ENCODE measurements at places on chromosomes 5 and 9. TPM values are rescaled to one million over a fixed set of nuclear protein-coding genes. Genes with fewer than 3 reads are reported as not detected.

- no peak for DNase-seq
Measured at GRCh38 chr9:119074017-119074416, 295.2 kb downstream of the BRINP1 start.

DNA sequence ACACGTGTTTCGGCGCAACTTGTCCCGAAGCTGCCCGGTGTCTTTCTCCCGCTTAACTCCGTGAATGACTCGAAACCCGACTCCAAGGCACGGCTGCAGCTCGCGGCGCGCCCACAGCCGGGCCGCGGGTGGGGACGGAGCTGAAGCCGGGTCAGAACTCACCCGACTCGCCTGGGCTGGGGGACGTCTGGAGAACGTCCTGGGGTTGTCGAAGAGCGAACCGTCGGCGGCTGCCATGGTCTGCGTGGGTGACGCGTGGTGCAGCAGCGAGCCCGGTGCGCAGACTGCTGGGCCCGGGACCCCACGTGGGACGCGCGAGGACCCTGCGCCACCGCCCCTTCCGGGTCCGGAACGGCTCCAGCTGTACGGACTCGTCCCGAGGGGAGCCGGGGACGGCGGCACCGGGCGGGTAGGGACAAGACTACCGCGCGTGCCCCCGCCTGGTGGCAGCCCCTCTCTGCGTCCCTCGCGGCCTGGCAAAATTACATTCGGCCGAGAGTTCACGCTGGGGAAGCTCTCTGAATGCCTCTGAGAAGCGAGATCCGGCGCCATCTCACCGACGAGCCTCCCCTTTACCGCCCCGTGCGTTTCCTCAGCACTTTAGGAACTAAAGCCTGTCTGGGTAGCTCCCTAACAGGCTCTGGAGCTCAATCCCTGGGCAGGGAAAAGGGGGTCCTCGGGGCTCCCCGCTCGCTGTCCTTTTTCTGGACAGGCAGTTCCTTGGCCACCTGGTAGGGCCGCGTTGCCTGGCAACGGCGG, at the start of gene DDX31:
DDX31 (minus strand) TSS at position 286 of the 759 bp plus-strand sequence; CDS start at position 237, 49 bp downstream.
- peak; percentile 96 for DNase-seq

DNA sequence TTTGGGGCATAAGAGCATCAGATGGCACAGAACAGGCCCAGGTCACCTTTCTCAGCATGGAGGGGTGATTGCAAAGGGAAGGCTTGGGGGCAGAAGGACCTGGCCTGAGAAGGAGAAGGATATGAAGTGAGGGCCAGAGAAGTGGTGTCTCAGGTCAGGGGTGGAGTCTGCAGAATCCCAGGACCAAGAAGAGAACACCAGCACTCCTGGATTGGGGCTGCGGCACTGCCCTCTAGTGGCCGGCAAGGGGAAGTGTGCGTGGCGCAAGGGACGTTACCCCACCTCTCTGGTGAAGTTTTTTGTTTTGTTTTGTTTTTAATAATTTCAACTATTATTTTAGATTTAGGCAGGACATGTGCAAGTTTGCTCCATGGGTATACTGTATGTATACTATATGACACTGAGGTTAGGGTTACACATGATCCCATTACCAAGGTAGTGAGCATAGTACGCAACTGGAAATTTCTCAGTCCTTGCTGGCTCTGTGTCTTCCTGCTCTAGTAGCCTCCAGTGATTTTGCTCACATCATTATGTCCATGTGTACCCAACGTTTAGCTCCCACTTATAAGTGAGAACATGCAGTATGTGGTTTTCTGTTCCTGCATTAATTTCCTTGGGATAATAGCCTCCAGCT, 1548.6 kb downstream of the EFNA5 start:
- no peak for DNase-seq

GRCh38 chr9:6199596-6199995, 16.0 kb upstream of the IL33 start:
- no peak for DNase-seq

Gene CMYA5
- total RNA-seq: 2.6 TPM

DNA sequence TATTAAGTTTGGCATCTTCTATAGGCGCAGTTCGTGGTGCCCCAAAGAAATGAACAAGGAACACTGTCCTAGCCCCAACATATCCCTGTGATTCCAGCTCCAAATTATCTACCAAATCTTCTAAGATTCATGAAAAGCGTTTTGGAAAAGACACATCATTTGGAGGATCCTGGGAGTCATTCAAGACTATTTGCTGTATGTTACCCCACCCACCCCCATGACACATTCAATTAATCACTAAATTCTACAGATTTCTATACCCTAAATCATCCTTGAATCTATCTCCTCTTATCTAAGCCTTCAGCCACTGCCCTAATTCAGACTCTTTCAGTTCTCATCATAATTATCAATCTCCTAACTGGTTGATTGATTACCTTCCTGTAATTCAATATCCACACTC, 5.5 kb upstream of the RUSC2 start:
- DNase-seq: no peak

Gene LRRC70
- total RNA-seq: 9.4 TPM

- DNase-seq: no peak
Measured at GRCh38 chr9:69223605-69224004, 49.5 kb downstream of the TJP2 start.

Gene SLC45A2
- total RNA-seq: not detected

- DNase-seq: no peak
Measured at GRCh38 chr5:174291162-174291561, 245.7 kb downstream of the NSG2 start.

- no peak for DNase-seq
Measured at GRCh38 chr9:117548556-117548955, 133.7 kb upstream of the ASTN2 start.

Gene PCDHB4
- 2.5 TPM for total RNA-seq

- DNase-seq: no peak
Measured at GRCh38 chr9:7166074-7166473, 408.3 kb downstream of the KDM4C start.

DNA sequence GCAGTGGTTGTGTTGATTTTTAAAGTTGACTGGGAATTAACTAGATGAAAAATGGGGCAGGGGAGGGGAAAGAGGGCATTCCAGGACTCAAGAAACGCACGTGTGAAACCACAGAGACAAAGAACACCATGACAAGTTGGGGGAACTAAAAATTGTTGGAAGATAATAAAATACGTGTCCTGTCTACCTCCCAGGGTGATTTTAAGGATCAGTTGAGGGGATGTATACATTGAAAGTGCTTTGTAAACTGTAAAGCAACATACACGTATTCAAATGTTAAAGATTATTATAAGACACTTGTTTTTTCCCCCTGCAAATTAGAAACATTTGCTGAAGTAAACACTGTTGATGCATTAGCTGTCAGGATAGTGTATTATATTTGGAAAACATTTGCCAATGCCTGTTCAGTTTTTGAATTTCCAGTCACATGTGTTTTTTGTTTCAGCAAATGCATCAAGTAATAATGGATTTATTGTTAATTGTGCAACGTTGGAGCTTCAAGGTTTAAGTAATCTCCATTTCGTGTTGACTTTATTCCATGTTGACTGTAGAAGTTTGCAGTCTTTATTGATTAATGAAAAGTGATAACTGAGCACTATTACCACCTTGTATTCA, 412.7 kb downstream of the ACTL7B start:
- no peak for DNase-seq

DNA sequence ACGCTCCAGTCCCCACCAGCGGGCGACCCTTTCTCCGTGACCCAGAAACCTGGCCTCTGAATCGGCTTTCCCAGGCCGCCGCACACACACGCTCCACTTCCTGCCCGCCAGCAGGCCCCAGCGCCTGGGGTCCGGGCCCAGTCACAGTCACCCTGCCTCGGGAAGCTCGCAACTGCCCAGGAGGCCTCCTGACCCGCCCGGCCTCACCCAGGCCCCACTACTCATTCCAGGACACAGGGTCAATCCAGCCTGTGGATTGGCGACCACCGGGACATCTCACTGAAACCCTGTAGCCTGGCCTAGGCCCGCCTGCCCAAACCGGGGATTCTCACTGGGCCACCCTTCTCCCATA, 2.7 kb upstream of the IRX4 start:
- no peak for DNase-seq

Gene IGIP
- total RNA-seq: 13.3 TPM

DNA sequence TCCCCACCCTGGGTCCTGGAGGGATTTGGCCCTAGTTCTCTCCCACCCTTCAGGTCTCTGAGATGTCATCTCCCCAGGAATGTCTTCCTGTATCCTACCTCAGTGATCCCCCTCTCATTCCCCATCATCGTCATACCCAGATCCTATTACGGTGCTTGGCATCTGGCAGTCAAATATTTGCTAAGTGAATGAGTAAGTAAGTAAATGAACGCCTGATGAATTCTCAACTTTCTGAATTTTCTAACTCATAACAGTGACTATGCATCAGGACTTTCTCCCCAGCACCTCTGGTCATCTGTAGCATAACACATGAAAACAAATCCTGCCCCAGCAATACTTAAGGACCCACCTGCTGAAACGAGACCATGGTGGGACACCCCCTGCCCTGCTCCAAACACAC, 244.2 kb downstream of the EBF1 start:
- no peak for DNase-seq

DNA sequence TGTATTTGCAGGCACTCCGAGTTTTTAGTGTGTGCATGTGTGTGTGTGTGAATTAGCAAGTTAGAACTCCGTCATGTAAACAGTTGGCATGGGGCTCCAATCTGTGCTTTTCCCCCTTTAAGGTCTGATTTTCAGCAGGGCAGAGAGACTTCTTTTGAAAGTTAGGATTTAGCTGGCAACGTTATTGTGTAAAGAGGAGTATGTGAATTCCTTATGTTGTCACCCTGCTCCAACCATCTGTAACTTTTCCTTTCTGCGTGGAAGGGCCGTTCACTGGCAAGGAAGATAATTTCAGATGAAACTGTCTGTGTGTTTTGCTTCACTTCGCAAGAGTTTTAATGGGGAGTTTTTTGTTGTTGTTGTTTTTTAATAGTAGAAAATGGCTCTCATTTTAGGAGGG, 332 bp downstream of the SGCD start:
- DNase-seq: no peak

DNA sequence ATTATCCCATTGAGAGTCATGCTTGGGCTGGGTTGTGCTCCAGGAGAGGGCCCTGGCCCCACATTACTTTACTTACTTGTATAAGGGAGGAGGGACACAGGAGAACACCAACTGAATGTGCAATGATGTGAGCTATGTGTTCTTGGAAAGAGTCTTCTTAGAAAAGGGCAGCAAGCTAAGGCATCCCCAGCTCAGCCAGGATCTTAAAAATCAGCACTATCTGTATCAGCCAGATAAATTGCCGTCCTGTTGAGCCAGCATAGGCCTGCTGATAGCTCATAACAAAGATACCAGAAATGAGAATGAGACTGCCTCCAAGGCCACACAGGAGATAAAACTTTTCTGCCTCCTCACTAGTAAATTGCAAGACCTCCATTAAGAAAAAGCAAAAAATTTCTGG, 357.5 kb downstream of the CAAP1 start:
- DNase-seq: no peak

- DNase-seq: no peak
Measured at GRCh38 chr5:111676466-111676865, 80.5 kb downstream of the NREP start.

DNA sequence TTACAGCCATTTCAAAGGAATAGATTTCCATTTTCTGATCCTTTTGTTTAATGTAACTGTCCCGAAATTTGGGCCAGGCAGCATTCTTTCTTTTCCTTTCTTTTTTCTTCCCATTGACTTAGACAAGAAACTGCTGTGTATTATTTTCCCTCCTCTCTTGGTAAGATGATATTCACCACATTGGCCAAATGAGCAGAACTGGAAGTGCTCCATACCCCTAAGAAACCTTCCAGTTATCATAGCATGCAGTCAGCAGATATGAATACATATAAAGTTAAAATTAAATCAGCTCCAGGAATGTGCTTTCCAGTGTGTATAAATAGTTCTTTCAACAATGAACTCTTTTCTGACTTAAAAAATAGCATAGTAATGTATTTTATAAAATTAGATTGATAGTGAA, 168.5 kb upstream of the GAS1 start:
- DNase-seq: no peak

- no peak for DNase-seq
Measured at GRCh38 chr9:132857616-132858342, 20.3 kb downstream of the AK8 start.

- DNase-seq: no peak
Measured at GRCh38 chr5:169146158-169146557, 154.8 kb downstream of the SLIT3 start.

DNA sequence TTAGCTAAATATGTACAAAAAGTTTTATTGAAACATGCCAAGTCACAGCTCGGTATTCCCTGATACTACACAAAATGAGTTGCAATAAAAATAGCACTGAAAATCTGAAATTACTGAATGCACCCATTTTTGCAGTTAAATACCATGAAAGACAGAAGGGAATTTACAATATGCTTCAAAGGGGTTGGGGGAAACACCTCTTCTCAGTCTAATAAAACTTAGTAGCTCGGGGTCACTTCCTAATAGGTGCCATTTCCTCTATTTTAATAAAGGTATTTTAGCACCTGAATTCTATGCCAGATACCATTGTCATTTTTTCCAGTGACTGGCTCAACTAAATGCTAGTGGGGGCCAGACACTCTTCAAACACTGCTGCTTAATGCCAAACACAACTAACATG, 204.1 kb upstream of the MEF2C start:
- no peak for DNase-seq

GRCh38 chr9:135582966-135583687, 21.6 kb downstream of the PAEP start:
- peak; percentile 79 for DNase-seq

- no peak for DNase-seq
Measured at GRCh38 chr5:98975223-98975622, 46.4 kb upstream of the CHD1 start.

Gene LOX
- 46.3 TPM for total RNA-seq

- no peak for DNase-seq
Measured at GRCh38 chr5:89883967-89884366, 525.6 kb downstream of the CETN3 start.

Gene NAIP
- 51.4 TPM for total RNA-seq

Gene GADD45G
- total RNA-seq: 10.9 TPM

DNA sequence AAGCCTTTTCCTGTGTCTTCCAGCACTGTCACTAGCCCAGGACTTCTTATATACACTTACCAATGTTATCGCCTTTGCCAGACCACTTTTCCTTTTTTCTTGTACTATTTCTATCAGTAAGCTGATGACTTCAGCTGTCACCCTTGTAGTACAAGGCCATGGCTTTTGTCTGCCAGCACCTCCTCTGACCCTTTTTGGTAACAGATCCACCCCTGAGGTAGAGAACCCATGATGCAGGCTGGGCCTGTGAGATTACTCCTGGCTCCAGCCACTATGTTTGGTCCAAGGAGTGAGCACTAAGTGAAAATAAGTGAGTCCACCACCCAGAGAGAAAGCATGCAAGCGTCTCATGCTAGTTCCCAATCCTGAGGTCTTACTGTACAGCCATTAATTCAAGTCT, 406.7 kb downstream of the MLLT3 start:
- no peak for DNase-seq

Gene CCIN
- total RNA-seq: 0.87 TPM

GRCh38 chr9:115106001-115106400, 12.0 kb downstream of the TNC start:
- no peak for DNase-seq
